Choroid plexus epithelial cell (primary cell): ENCODE measurements at places on chromosomes 13 and 19.

DNA sequence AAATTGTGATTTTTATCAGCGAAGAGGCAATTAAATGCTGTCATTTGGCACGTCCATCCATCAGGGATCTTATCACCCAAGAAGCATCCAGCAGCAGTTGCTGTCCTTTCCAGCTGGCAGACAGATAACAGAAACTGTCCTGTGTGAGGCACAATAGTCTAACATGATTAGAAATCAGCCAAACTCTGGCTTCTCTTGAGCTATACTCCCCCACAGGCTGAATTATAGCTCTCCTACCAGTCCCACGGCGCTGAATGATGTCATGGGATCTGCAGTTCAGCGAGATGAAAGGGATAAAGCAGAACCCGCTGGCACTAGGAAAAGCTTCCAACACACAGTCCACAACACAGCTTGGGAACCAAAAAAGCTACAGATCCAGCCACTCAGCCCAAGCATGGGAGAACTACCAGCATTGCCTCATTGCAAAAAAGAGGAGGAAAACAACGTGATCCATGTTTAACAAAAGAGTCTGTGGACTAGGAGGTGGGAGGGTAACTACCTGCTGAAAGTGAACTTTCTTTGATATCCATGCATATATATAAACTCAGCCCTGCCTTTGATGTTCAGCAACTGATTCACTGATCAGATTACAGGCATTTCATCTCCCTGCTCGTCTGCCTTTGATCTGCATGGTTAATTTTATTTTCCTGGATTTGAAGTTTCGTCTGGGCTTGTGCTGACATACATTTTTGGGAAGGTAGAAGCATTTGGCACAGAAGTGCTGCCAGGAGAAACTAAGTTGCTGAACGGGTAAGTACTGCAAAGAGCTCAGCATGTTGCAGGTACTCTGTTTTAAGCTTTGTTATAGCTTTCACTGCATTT, at the start of gene TNFRSF19:
TSS of gene TNFRSF19 (plus strand) at position 314 of the 822 bp plus-strand sequence. CDS start 19,772 bp downstream, outside the sequence.
- peak; percentile 76 for DNase-seq

DNA sequence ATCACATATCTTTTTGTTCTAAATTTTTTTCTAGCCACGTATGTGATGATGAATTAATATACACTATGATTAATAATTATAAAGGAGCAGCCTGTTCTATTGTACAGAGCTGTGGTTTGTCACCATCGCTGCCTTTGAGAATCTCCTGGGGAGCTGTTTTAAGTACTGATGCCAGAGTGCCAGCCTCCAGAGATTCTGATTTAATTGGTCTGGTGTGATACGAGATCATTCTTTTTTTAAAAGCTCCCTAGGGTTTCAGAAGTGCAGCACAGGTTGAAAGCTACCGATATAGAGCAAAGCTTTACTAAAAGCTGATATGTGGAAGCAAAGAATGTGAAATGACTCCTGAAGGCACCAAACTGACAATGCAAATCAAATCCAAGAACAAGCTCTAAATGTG, 314.7 kb downstream of the ITGBL1 start:
- DNase-seq: no peak

DNA sequence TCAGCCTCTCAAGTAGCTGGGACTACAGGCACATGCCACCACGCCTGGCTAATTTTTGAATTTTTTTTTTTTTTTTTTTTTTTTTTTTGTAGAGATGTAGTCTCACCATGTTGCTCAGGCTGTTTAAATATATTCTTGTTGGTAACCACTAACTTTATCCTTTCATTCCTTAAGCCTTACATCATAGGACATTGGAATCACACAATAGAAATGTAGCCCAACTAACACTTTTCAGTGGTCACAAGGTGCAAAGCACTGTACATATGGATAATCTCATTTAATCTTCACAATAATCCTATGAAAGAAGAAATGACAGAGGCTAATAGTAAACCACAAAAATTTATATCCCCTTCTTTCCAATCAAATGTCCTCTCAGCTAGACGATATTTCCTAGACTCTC, 417.8 kb upstream of the DACH1 start:
- no peak for DNase-seq

- DNase-seq: peak; percentile 57
These were observed 238.0 kb downstream of the LHFPL6 start for GRCh38 chr13:39364947-39365468.
